ENCODE measurements at places on chromosomes 11 and 22. TPM values are rescaled to one million over a fixed set of nuclear protein-coding genes. Genes with fewer than 3 reads are reported as not detected.

DNA sequence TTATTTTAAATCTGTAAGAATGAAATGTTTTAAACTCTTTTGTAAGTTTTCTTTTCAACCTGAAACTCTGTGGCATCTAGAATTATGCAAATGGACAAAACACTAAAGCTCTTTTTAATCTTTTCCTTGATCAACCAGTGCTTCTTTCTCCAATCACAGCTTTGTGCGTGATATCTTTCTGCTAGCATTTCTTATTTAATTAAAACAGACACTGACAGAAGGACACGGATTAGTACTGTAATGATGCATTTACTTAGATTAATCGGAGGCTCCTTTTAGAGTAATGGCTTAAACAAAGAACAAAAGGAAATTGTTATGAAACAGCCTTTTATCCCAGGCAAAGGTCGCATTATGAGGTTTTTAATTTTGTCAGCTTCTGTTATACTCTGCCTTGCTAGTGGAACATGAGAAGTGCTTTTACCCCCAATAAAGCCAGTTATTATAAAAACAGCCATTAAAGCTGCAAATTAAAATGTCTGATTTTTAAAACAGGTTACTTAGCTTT, 48.5 kb upstream of the SOX6 start:
- no peaks in the 10 kb centered on the region for H3K27me3 ChIP-seq
- H3K4me1 ChIP-seq, result no peaks in the 10 kb centered on the region
- H3K36me3 ChIP-seq, result no peaks in the 10 kb centered on the region
- H3K27ac ChIP-seq, result no peak overlapping the region

- H3K36me3 ChIP-seq, result no peaks in the 10 kb centered on the region
- no peaks in the 10 kb centered on the region for H3K27me3 ChIP-seq
- peaks cover 11% of the 10 kb centered on the region for H3K4me1 ChIP-seq
- no peak for DNase-seq
- no peak overlapping the region for H3K4me3 ChIP-seq
These were observed 264.0 kb downstream of the ETS1 start for GRCh38 chr11:128323381-128323780.

DNA sequence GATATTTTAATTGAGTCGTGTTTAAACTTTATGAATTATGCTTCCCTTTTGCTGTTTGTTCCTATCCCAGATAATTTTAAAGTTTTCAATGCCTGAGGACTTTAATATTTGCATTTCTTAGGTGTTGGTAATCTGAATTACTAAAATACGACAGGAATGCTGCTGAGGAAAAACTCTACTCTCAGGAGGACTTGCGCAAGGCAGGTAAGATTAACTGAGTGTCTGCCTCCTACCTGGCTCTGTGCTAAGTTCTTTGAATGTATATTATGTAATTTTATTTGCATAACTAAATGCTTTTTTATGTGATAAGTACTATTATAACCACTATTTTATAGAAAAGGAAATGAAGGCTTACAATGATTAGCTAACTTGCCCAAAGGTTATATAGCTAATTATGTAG, 2.7 kb upstream of the KCNA4 start:
- H3K4me3 ChIP-seq, result no peak overlapping the region
- H3K4me1 ChIP-seq, result no peaks in the 10 kb centered on the region
- no peak for DNase-seq

DNA sequence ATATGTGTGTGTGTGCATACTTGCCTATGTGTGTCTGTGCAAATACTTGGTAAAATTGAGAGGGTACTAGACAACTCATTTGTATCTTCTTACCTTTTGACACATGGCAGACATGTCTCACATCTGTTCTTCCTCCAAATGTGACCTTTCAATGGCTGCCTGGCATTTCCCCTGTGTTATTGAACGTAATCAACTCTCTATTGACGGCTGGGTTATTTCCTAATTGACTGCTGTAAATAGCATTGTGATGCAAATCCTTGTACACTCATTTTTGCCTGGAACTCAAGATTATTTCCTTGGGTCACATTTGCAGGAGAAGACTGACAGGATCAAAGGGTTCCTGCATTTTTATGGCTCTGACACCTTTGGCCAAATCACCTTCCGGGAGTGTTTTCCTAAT, 37.4 kb downstream of the KCNQ1 start:
- H3K27ac ChIP-seq, result no peak overlapping the region
- no peaks in the 10 kb centered on the region for H3K27me3 ChIP-seq
- H3K36me3 ChIP-seq, result no peaks in the 10 kb centered on the region

DNA sequence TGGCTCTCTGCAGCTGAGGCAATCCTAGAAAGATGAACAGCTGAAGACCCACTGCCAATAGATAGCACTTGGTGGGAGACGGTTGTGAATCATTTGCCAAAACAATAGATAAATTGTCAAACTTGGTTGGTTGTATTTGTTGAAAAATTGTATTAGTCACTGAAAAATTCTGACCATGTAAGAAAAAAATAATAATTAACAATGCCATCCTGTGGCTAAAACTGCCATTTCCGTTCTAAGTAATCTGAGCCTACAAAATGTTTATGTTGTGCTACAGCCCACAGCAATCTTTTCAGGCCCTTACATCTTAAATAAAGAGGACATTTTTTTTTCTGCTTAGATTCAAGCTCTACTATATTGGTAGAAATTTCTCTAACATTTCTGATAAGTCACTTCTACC, 103.2 kb upstream of the ANO3 start:
- H3K4me1 ChIP-seq, result no peaks in the 10 kb centered on the region
- H3K27me3 ChIP-seq, result no peaks in the 10 kb centered on the region
- no peak overlapping the region for H3K27ac ChIP-seq
- no peak for DNase-seq
- H3K36me3 ChIP-seq, result no peaks in the 10 kb centered on the region
- no peak overlapping the region for H3K4me3 ChIP-seq

GRCh38 chr22:39825661-39826102, 67.9 kb downstream of the ENTHD1 start:
- H3K4me1 ChIP-seq, result no peaks in the 10 kb centered on the region
- H3K27ac ChIP-seq, result no peak overlapping the region
- H3K36me3 ChIP-seq, result no peaks in the 10 kb centered on the region
- DNase-seq, result no peak
- no peak overlapping the region for H3K4me3 ChIP-seq

DNA sequence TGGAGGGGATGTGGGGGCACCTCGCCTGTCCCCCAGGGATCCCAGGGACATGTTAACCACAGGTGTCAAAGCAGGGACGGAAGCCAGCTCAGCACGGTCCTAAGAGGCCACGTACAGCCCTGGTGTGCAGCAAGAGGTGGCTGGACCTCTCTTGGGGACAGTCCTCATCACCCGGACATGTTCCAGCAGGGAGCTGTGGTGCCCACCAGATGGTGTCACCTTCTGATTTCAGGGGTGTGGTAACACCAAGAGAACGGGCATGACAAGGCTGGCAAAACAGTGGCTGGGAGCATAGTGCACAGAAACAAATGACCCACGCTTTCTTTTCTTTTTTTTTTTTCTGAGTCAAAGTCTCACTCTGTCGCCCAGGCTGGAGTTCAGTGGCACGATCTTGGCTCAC, 25.6 kb upstream of the COMT start:
- no peaks in the 10 kb centered on the region for H3K36me3 ChIP-seq
- H3K4me1 ChIP-seq, result no peaks in the 10 kb centered on the region
- H3K27me3 ChIP-seq, result no peaks in the 10 kb centered on the region
- no peak overlapping the region for H3K4me3 ChIP-seq
- no peak overlapping the region for H3K27ac ChIP-seq

- no peaks in the 10 kb centered on the region for H3K36me3 ChIP-seq
- no peaks in the 10 kb centered on the region for H3K4me1 ChIP-seq
- no peak overlapping the region for H3K27ac ChIP-seq
- H3K4me3 ChIP-seq, result no peak overlapping the region
- H3K27me3 ChIP-seq, result no peaks in the 10 kb centered on the region
These were observed 12.3 kb upstream of the CD5 start for GRCh38 chr11:61089806-61090491.

GRCh38 chr11:27642954-27643353, 57.3 kb downstream of the BDNF start:
- DNase-seq, result no peak
- no peaks in the 10 kb centered on the region for H3K27me3 ChIP-seq
- no peaks in the 10 kb centered on the region for H3K36me3 ChIP-seq
- H3K4me1 ChIP-seq, result no peaks in the 10 kb centered on the region

GRCh38 chr22:50206599-50206998, 5.8 kb downstream of the SELENOO start:
- no peaks in the 10 kb centered on the region for H3K27me3 ChIP-seq
- peaks cover 4% of the 10 kb centered on the region for H3K4me1 ChIP-seq
- peak; percentile 84 for DNase-seq
- no peak overlapping the region for H3K4me3 ChIP-seq
- peaks cover 55% of the 10 kb centered on the region for H3K36me3 ChIP-seq

GRCh38 chr11:58980159-58980843, 41.0 kb downstream of the GLYATL1 start:
- H3K36me3 ChIP-seq, result no peaks in the 10 kb centered on the region
- H3K4me3 ChIP-seq, result no peak overlapping the region
- H3K27ac ChIP-seq, result no peak overlapping the region
- no peak for DNase-seq
- no peaks in the 10 kb centered on the region for H3K27me3 ChIP-seq

- DNase-seq, result no peak
- no peak overlapping the region for H3K27ac ChIP-seq
- H3K4me1 ChIP-seq, result peaks cover 5% of the 10 kb centered on the region
- H3K36me3 ChIP-seq, result no peaks in the 10 kb centered on the region
These were observed 4.1 kb upstream of the PLAAT2 start for GRCh38 chr11:63567044-63567840.

DNA sequence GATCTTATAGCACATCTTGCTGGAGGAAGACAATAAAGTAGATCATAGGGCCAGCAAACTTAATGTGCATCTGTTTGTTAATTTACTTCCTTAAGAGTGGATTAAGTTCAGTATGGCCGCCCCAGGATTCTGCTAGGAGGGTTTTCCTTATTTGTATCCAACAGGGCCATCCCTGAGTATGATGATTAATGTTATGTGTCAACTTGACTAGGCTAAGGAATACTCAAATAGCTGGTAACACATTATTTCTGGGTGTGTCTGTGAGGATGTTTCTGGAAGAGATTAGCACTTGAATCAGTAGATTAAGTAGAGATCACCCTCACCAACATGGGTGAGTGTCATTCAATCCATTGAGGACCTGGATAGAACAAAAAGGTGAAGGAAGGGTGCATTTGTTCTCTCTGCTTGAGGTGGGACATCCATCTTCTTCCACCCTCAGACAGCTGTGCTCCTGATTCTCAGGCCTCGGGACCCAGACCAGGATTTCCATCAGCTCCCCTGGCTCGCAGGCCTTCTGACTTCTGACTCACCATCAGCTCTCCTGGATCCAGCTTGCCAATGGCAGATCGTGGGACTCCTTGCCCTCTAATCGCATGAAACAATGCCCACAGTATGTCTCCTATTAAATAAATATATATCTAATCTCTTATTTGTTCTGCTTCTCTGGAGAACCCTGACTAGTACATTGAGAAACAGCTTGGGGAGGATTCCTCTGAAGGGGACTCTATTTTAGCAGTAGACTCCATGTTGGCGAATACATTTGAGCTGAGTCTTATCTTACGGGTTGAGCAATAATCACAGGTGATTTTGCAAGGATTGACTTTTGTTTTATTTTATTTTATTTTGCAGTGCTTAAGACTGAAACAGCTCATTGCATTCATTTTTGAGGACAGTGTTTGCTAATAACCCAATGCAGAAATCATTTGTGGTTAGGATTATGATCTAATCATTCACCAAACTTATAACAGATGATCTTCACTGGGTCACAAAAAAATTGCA, 9.0 kb upstream of the ZBTB44 start:
- DNase-seq, result no peak
- H3K36me3 ChIP-seq, result no peaks in the 10 kb centered on the region
- no peaks in the 10 kb centered on the region for H3K4me1 ChIP-seq
- H3K27ac ChIP-seq, result no peak overlapping the region
- H3K27me3 ChIP-seq, result no peaks in the 10 kb centered on the region

Gene TREH
- total RNA-seq, result not detected

Gene PDXP
- 8.3 TPM for total RNA-seq

Gene C22orf31
- total RNA-seq, result not detected

Gene APOL5
- total RNA-seq, result not detected

Gene RASL10A
- 1.8 TPM for total RNA-seq

Gene TEAD1
- 58.1 TPM for total RNA-seq

Gene TMEM9B
- 54.2 TPM for total RNA-seq

Gene SLC6A5
- not detected for total RNA-seq

Gene CDKN1C
- total RNA-seq, result 18.0 TPM

Gene PRSS23
- 133 TPM for total RNA-seq
